ENCODE measurements at places on chromosomes 11 and 22.

DNA sequence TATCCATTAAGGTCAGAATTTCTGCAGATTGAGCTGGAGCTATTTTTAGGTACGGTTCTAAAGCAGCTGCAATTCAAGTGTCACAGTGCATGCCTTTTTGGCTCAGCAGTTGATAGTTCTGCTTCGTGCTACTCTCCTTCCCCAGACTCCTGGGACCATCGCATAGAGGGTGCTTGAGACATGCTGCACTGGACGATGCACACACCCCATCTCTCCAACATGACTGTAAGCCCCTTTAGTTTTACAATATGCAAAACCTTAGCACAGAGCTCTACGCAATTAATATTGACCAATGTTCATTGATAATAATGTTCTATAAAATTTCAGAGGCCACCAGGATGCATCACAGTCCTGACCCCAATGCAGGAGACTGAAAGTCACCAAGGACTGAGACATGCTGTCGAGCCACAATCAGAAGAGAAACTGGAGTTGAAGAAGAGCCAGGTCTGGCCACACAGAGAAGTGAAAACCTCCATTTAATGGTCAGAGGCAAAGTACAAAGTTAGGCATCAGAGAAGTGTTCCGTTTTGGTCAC is 120.9 kb upstream of the ZC3H12C start:
- no peak for DNase-seq

DNA sequence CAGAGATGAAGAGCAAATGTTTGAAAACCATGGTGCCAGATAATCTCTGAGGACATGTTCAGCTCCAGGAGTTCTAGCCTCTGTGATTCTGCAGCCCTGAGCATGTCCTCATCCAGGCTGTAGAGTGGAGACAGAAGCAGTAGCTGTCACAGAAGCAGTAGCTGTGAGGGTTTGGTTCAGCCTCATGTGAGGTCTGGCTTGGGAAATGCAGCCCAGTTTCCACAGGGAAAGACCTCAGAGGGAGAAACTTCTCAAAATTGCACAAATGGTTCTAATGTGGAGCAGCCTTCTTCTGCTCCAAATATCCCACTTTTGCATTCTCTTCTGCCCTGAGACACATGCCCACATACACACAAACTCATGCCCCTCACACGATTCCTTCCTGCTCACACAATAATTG is 48.4 kb downstream of the DBX1 start:
- no peak for DNase-seq

DNA sequence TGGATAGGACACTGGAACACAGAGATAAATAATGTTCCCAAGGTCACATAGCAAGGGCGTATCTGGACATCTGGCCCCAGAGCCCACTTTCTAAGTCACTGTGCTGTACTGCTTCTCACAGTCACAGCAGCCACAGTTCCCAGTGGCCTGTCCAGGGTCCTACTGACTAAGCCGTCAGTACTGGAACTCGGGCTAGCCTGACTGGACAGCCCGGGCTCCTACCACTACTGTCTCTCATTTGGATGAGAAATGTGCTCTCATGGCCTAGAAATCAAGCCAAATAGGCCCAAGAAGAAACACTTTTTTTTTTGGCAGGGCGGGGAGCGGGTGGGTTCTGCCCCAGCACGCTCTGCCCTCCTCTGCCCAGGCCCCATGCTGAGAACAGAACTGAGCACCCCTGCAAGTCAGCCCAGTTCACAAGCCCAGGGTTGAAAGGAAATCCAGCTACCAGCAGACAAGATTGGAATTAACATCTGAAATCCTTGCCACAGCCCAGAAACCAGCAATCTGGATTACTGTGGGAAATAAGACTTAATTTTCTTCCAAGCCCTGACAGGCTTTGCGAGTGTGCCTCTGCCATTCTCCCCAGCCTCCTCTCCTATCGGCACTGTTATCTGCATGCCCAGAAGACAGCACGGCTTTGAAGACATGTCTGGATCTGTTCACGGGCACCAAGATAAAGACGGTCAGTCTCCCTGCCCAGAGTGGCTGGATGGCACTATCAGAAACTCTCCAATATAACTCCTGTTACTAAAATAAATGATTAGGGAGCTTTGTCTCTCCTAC is 182.9 kb upstream of the NCAM1 start:
- DNase-seq, result no peak

- no peak for DNase-seq
These were observed 78.5 kb upstream of the PITPNB start for GRCh38 chr22:27997538-27997937.

- no peak for DNase-seq
These were observed 9.4 kb downstream of the OR5B21 start for GRCh38 chr11:58498464-58498863.

GRCh38 chr11:92477686-92478085 is 253.1 kb downstream of the FAT3 start:
- DNase-seq, result no peak

DNA sequence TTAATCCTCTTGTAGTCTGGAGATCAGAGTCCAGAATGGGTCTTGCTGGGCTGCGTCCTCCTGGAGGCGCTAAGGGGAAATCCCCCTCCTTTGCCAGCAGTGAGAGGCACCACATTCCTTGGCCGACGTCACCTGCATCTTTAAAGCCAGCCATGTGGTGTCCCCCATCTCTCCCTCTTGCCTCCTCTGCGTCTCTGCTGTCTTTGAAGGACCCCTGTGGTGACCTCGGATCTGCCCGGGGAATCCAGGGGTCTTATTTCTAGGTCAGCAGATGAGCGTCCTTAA is 27.2 kb upstream of the PARVB start:
- DNase-seq, result no peak

DNA sequence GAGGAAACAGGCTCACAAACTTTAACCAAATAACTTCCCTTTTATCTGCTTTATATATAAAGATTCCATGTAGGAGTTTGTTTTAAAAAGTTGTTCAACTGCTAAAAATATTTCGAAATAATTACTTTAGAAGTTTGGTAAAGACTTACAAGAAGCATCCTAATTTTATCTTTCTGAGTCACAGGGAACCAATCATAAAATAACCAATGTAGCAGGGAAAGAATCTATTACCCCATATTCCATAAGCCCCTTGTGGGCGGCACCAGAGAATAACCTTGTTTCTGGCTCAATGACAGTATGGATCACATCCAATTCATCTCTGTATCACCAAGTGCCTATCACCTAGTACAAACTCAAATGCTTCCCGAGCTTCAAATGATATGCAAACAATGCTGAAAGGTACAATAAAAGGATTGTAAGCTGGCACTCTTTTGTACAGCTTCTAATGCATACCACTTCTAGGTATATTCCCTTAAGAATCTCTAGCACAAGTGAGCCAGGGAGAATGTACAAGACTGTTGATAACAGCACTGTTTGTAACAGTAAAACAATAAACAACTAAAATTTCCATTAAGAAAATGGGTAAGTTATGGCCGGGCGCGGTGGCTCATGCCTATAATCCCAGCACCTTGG is 158.4 kb downstream of the ATG16L2 start:
- no peak for DNase-seq

DNA sequence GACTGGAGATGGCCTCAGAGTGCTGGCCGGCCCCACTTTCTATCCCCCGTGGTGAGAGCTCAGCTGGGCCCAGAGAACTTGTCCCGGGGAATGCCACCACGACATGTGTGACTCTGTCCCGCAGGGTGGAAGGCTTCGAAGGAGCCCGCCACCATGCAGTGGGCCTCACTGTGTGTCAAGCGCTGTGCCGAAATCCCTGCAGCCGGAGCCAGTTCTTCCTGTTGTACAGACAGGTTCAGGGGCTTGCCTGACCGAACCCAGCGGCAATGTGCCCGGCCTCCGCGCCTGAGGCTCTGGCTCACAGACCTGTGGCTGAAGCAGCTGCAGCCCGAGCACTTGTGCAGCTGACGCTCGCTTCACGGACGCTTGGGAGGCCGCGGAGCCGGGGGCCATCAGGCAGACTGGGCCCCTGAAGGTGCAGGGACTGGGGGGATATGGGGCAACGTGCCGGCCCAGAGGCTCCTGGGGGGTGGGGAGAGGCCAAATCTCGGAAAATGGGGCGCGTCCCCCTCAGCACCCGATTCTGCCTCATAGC is 650 bp downstream of the PPM1F start:
- no peak for DNase-seq

DNA sequence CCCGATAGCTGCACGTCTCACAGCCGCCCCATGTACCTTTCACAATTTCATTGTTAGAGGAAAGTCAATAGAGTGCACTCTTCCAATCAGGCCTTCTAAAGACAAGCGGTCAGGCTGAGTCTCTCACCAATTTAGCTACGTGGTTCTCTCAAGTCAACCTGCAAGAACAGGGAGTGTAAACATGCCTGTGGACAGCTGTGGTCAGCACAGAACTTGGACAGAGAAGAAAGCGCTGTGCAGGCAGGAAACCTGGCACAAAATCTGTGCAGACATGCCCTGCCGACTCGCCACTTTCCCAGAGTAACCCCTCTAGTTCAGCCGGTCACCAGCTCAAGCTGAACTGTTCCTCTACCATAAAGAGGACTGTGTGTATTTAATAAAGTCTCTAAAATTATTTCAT is 39.5 kb downstream of the CHKA start:
- no peak for DNase-seq

- no peak for DNase-seq
These were observed 17.5 kb downstream of the GAB2 start for GRCh38 chr11:78400116-78400515.

GRCh38 chr11:57315491-57315890 is 9.3 kb downstream of the TNKS1BP1 start:
- DNase-seq, result no peak

DNA sequence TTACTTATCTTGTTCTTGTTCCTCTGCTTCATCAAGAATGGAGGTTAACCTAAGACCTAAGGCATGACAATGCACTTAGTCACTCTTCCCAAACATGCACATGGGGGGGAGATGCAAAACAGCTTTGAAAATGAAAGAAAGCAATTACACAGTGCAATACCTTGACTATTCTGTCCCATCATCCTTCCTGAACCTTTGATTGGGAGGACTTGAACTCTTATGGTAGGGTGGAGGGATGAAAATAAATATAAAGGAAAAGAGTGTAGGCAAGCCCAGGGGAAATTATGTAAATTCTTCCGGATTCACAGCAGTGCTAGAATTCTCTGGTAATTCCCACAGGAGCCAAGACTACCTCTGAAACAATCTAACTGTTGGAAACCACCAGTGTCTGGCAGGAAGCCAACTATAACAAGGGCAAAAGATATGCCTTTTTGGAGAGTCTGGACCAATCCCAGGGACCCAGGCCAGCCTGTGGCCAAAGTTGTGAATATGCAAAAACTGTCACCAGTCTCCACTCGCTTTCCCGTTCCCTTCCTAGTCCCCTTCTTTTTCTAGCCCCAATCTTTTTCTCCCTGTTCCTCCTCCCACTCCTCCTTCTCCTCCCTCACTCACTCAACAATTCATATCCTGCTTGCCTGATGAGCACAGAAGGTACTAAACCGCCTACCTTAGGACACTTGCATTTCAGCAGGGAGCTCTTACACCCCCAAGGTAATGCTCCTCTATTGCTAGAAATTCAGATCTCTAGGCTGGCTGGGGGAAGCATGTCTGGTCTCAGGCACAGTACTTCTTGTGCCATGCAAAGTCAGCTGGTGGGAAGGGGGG is 2.5 kb upstream of the RCN1 start:
- DNase-seq, result no peak

- DNase-seq, result no peak
These were observed 582.2 kb upstream of the CADM1 start for GRCh38 chr11:116086426-116086825.

- no peak for DNase-seq
These were observed at the start of gene TUBA8 for GRCh38 chr22:18110194-18110953. TUBA8 (plus strand) TSS chr22:18110809; CDS start chr22:18110866, 57 bp downstream.

DNA sequence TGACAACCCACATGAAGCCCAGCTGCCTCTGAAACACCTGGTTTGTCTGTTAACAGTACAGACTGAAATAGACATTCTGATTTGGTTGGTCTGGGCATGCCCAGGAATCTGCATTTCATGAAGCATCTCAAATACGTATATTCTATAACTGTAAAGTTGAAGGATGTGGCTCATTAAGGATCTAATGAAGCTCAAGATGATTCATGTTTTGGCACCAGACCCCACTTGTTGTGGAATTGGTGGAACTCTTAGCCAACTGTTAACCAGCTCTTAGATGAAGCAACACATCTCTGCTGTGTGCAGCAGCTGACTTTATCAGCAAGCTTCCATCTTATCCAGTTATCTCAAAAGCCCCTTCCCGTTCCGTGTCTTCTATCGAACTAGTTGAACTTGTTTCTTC is 232.2 kb downstream of the INSC start:
- no peak for DNase-seq

- no peak for DNase-seq
These were observed 19.2 kb downstream of the OR52E1 start for GRCh38 chr11:5088556-5088955.

DNA sequence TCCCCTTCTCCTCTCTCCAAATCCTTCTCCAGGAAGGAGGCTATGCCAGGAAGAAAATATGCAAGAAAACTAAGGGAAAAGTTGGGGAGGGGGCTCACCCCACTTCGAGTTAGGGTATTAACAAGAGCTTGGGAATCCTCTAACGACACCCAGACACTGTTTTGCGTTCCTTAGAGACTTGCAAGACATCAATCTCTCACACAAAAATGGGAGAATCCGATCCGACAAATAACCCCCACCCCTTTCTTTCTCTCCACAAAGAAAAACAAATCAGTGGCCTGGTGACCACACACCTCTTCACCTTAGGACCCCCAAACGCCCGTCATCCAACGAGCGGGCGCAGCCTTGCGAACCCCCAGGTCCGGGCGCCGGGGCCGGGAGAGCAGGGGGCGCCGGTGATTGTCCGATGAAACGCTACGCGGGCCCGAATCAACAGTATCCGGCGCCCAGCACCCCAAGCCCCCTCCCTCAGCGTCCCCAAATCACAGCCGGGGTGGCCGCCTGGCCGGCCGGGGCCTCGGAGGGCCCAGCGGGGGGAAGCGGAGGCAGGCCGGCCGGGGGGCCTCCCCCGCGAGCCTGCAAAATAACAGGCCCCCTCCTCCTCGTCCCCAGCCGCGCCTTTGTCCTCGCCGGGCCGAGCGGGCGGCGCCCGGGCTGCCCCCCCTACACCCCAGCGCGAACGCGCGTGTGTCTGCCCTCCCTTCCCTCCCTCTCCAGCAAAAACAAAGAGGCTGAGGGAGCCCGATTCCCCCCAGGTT is 690 bp downstream of the CSNK1E start:
- peak; percentile 17 for DNase-seq

DNA sequence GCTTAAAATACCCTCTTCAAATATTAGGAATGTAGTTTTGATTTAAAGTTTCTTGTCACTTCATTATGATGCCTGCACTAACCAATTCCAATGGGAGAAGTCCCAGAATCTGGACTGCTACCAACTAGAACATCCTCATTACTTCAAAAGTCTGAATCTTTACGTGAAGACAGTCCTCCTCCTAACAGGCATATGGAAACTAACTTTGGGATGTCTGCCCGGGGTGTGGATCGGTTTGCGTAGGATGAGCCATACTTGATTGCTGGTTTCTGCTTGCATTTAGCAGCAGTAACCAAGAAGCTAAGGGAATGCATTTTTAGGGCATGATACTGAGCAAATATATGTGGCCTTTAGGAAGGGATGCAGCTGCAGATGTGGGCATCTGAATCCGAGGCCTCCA is 177.1 kb downstream of the LRRC4C start:
- no peak for DNase-seq

GRCh38 chr22:46110215-46110614 is 40.1 kb upstream of the PPARA start:
- no peak for DNase-seq

Data from activated naive CD8-positive, alpha-beta T cell treated with anti-CD3 and anti-CD28 coated beads, Interleukin-2, amount 50 U/mL, for 16 hours (primary cell).